Foreskin keratinocyte (primary cell): ENCODE measurements at places on chromosomes 2 and 18. TPM values are rescaled to one million over a fixed set of nuclear protein-coding genes. Genes with fewer than 3 reads are reported as not detected.

DNA sequence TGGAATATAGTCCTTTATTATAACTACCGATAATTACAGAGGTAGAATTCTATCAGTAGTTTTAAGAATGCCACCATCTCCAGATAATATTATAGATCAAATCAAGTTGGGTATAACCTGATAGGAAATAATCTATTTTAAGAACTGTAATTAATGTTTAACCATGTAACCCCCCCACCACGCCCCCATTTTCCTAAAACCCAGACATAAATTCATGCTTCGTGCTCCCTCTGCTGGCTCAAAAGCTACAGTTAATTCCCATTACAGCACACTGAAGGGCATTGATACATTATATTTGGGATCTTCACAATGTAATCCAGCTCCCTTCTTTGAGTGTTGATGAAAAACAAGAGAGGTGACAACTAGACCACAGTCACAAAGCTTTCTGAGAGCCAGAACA is 228.0 kb upstream of the SMAD7 start:
- no peak for DNase-seq

- DNase-seq = no peak
These were observed 76.4 kb downstream of the RIF1 start for GRCh38 chr2:151486053-151486452.

DNA sequence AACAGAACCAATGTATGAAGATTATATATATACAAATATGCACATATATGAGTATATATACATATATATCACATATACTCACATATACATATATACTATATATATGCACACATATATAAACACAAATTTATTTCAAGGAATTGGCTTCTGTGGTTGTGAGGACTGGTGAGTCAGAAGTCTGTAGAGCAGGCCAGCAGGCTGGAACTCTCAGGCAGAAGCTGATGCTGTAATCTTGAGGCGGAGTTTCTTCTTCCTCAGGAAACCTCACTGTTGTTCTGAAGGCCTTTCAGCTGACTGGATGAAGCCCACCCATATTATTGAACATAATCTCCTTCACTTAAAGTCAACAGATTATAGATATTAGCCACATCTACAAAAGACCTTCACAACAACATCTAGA is 143.9 kb upstream of the CREB1 start:
- DNase-seq = no peak

- DNase-seq = no peak
These were observed 82.2 kb downstream of the MYO3B start for GRCh38 chr2:170260188-170260587.

DNA sequence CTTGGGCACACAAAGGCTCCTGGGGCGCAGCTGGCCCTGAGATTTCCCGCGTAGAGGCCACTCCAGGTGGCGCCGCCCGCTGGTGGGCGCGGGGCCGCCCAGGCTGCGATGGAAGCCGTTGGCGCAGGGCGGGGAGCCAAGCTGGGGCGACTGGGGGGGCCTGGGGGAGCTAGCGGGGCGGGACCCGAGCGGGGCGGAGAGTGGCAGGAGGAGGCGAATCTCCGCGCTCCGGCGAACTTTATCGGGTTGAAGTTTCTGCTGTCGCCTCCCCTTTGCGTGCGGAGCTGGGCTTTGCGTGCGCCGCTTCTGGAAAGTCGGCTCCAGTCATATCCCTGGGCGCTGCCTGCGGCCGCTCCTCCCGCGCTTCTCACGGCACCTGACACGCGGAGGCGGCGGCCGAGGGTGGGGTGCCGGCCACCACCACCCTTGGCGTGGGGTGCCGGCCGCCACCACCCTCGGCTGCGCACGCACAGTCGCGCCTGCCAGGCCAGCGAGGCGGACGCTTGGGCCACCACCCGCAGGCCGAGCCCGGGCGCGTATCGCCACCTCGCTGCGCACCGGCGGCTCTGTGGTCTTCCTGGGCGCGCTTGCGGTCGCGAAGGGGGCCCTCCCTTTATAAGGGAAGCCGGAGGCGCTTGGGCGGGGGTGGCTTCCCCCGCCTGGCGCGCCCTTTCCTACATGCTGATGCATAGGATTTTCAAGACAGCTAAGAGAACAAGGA is 919 bp upstream of the CYP1B1 start:
- DNase-seq = peak; percentile 39

DNA sequence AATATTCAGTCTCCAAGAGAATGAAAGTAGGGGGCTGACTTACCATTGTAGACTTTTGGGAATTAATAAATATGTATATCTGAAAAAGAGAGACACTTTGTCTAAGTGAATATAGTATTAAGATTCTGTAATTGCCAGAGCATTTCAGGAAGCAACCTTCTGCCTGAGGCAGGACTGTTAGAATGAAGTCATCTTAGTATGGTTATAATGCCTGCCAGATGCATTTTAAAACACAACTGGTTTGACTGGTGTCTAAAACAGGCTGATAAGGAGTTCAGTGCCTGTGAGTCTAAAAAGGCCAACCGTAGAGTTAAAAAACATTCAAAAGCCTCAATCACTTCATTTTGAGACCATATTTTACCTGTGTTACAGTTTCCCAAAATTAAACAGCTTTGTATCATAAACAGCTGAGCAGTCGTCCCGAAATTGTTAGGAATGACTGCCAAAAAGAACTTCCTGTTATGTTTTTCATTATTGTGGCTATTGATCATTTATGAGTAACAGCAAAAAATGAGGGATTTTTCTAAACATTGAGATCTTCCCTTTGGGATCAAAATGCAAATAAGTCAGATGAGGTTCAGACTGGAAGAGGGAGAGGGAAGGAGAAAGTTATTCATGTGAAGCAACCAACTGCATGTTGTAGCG is 443.9 kb downstream of the PID1 start:
- peak; percentile 65 for DNase-seq

DNA sequence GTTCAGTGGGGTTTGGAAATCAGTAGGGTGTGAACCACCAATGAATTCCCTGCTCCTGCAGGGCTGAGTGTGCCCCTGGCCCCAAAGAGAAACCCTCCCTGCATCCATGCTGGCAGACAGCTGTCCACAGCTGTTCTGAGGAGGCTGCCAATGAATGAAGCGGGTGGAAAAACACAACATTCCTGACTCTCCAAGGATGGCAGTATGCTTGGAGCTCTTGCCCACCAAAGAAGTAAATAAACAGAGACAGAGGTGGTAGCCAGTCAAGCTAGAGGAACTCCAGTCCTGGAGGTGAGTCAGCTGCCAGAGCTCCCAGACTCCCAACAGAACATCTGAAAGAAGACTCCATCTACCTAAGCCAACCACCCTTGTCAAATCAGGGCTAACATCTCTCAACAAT is 6.2 kb downstream of the ZBTB7C start:
- no peak for DNase-seq

GRCh38 chr2:66957198-66957597 is 439.9 kb upstream of the ETAA1 start:
- DNase-seq = no peak

- DNase-seq = peak; percentile 1
These were observed 158.9 kb upstream of the MEIS1 start for GRCh38 chr2:66275984-66276383.

DNA sequence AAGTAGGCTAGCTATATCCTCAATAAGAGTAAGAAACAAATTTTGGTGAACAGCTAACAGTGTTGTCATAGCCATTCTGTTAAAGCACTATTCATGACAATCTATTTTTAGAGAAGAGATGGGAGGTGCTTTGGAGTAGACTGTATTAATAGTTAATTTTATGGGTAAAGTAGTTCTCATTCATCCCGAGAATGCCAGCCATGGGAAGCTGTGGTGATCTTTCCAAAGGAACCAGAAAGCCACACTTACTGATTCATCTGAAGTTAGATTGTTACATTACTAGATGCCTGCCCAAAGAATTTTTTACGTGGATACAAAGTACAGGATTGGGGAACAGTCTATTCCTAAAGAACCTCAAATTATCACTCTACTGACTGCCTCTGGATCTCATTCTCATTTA is 74.6 kb downstream of the ZRANB3 start:
- DNase-seq = no peak

DNA sequence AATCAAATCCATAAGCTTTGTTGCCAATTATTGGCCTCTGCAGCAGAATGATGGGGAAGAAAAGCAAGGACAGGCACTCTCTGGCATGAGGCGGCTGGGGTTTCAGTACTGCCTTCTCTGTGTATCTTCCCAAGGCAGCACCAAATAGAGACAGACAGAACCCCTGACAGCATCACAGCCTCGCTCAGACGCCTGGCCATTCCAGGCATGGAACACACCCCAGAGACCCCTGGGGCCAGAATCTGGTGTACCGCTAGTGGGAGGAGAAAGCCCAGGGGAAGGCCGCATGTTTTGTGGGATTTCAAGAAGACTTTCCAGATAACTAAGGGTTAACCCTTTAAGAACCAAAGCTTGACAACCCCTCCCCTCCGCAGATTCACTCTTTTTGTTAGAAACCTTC is 282.1 kb downstream of the EN1 start:
- DNase-seq = no peak

DNA sequence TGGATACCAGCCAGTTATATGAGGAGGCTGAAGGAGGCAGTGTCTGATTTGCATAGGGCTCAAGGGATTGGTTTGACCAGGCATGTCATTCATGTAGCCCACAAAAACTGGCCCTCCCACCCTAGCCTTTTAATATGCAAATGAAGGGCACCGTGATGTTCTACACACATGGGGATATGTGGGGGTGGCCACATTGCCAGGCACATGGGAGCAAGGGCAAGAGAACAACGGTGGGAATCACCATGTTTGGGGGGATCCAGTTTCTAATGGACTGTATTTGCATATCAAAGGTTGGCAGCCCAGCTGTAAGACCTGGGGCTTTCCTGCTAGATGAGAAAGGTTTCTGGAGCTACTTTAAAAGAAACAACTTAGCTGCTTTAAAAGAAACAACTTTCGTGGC is 65.1 kb upstream of the SLC25A52 start:
- no peak for DNase-seq

- no peak for DNase-seq
These were observed 1.6 kb upstream of the ARHGEF4 start for GRCh38 chr2:130834931-130835765.

GRCh38 chr2:157839162-157839801 is 36.8 kb downstream of the ACVR1 start:
- peak; percentile 26 for DNase-seq

DNA sequence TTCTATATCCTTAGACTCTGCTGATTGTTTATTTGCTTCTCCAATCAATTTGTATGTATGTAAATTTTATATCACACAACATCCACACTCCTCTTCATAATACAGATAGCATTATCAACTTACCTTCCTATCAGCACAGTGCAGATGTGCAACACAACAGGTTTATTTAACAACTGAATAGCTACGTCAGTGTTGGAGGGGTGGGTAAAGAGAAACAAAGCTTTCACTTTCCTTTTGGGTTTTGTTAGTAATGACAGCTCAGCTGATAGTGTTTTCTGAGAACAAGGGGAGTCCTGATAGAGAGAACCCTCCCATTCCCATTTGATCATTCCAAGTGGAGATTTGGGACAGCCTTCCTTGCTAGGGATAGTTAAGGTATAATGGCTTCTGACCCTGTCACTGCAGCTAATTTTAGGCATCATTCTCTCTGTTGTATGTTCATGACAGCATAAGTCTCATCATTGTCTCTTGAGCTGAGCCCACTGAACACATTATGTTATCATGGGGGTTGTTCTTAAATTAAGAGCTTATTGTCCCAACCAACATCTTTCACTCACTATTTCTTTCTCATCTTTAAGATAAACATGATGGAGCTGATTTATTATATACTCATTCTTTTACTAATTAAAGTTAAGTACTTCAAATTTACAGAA is 227.7 kb downstream of the GPD2 start:
- no peak for DNase-seq

- no peak for DNase-seq
These were observed 233.8 kb downstream of the ANKRD36B start for GRCh38 chr2:97355887-97356286.

DNA sequence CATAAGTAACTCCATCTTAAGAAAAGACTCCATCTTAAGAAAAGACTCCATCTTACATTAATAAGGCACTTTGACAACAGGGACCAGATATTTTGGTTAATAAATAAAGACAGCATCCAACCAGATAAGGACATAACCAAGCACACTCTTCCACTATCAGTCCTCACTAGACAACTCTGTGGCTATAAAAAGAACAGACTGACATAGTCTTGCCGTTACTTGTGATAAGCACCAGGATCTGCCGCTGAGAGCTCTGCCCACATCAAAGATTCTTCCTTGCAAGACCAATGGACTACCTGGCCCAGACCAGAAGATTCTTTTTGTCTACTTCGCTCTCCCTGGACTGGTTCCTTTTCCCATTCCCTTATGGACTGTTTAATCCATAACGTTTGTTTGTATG is 667.4 kb downstream of the NYAP2 start:
- DNase-seq = no peak

DNA sequence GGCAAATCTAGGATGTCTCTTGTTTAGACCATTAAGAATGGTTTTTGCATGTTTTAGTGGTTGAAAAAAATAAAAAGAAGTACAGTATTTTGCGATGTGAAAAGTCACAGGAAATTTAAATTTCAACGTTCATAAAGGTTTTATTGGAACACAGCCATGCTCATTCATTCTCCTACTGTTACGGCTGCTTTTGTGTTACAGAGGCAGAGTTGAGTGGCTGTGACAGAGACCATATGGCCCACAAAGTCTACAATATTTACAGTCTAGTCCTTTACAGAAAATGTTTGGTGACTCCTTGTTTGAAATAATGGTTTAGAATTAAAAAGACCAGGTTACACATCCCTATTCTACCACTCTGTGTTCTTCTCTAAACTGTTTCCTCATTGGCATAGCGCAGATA is 48.1 kb downstream of the MYOM1 start:
- no peak for DNase-seq

DNA sequence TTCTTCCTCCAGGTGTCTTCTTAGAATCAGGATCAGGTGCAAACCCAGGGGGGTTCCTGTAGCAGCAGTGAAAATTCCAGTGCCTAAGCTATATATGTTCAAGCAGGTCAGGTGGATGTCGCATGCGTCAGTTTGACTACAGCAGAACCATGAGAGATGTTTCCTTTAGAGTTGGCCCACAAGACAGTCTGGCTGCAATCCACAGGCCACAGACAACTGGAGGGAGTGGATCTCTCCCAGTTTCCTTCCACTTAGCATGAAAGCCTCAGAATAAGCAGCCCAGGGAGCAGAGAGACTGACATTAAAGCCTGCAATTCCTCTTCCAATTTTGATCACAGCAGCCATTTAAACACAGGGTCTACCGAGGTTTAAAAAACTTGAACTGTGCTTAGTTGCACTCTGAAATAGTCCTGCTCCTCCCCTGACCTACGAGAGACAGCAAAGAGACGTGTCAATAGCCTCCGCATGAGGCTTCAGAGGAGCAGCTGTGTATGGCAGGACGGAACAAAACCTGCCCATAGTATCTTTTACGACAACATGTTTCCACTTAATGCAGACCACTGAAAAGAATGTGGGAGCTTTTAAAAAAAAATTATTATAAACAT is 988 bp upstream of the KCNE4 start:
- DNase-seq = no peak

- no peak for DNase-seq
These were observed 144.1 kb downstream of the FHOD3 start for GRCh38 chr18:36441426-36442240.

CFAP65 gene
- not detected in 2 replicates for polyA plus RNA-seq

ARHGAP28 gene
- polyA plus RNA-seq = 0.03 and 0.06 TPM in 2 replicates

POTEI gene
- polyA plus RNA-seq = not detected in 2 replicates

SLC11A1 gene
- 0.91 and 1.0 TPM in 2 replicates for polyA plus RNA-seq

DUSP19 gene
- 0.30 and 0.40 TPM in 2 replicates for polyA plus RNA-seq

STAT4 gene
- 0.25 and 0.30 TPM in 2 replicates for polyA plus RNA-seq

ESPNL gene
- 0.20 and 0.71 TPM in 2 replicates for polyA plus RNA-seq

ALPP gene
- not detected in 2 replicates for polyA plus RNA-seq

SERPINB10 gene
- 0.73 TPM in 1 of 2 replicates, not detected in the other for polyA plus RNA-seq

IGFBP5 gene
- polyA plus RNA-seq = 0.07 and 0.19 TPM in 2 replicates

CNGA3 gene
- polyA plus RNA-seq = not detected in 2 replicates

M1AP gene
- 1.2 and 2.1 TPM in 2 replicates for polyA plus RNA-seq

HDHD2 gene
- 7.1 and 10.0 TPM in 2 replicates for polyA plus RNA-seq
